K562 (cell line): ENCODE measurements at places on chromosomes 6 and 20. TPM values are rescaled to one million over a fixed set of nuclear protein-coding genes. Genes with fewer than 3 reads are reported as not detected.

The SYTL3 gene
- 0.11 and 0.35 TPM in 2 replicates for total RNA-seq

GRCh38 chr6:6747371-6747770 lies 158.9 kb downstream of the LY86 start:
- no peak overlapping the region for H3K4me3 ChIP-seq
- no peaks in the 10 kb centered on the region for H3K36me3 ChIP-seq
- no peak overlapping the region for H3K27ac ChIP-seq
- peaks cover 38% of the 10 kb centered on the region for H3K4me1 ChIP-seq
- no peaks in the 10 kb centered on the region for H3K27me3 ChIP-seq

The TCF21 gene
- total RNA-seq: not detected in 2 replicates

DNA sequence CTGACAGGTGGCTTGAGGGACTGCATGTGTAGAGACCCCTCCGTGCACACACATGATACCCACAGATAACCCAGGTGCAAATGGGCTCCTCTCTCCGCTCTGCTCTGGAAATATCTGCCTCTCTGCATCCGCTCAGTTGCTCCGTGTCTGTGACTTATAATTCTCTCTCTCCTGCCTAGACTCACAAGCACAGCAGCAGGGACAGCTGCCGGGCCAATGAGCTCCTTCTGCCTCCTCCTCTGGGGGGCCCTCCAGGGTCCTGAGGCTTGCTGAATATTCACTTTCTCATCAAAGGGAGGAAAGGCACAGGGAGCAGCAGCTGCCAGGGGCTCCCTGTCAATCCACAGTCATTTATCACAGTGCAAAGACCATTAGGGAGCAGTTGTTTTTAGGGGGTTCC lies 24.1 kb downstream of the LRFN2 start:
- no peak for DNase-seq
- H3K27me3 ChIP-seq: no peaks in the 10 kb centered on the region
- H3K4me3 ChIP-seq: no peak overlapping the region
- no peaks in the 10 kb centered on the region for H3K4me1 ChIP-seq
- no peak overlapping the region for H3K27ac ChIP-seq

- H3K27ac ChIP-seq: no peak overlapping the region
- H3K27me3 ChIP-seq: peaks cover 3% of the 10 kb centered on the region; the same call in 1 of the 3 replicates
- H3K36me3 ChIP-seq: no peaks in the 10 kb centered on the region
- no peak overlapping the region for H3K4me3 ChIP-seq
- H3K4me1 ChIP-seq: no peaks in the 10 kb centered on the region; the same call in 2 of the 3 replicates
Observed at GRCh38 chr6:11174242-11174611, 58.2 kb downstream of the NEDD9 start.

The CCN6 gene
- total RNA-seq: 0.47 TPM in 1 of 2 replicates, not detected in the other

DNA sequence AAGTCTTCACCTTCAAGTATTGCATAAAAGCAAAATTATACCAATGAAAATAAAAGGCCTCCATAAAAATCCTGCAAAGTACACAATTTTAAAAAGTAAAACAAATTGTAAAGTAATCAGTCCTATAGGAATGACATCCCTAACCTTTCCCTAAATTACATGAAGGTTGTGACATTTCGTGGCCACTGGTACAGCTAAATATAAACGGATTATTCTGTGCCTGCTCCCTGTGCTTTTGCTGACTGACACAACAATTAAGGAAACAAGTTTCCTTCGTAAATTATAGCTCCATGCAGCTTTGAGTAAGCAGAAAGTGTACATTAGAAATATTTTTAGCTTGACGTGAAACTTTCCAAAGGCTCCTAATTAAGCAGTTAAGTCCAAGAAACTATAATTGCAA lies 222.8 kb downstream of the KCNQ5 start:
- no peak overlapping the region for H3K4me3 ChIP-seq
- DNase-seq: no peak
- no peaks in the 10 kb centered on the region for H3K27me3 ChIP-seq
- no peaks in the 10 kb centered on the region for H3K4me1 ChIP-seq

- no peak overlapping the region for H3K27ac ChIP-seq
- H3K4me1 ChIP-seq: peaks cover 19% of the 10 kb centered on the region
- peak overlapping the region; percentile 73; the same call in 1 of the 2 replicates for H3K4me3 ChIP-seq
- DNase-seq: no peak
Observed at GRCh38 chr6:89350281-89350966, 2.1 kb downstream of the UBE2J1 start.

DNA sequence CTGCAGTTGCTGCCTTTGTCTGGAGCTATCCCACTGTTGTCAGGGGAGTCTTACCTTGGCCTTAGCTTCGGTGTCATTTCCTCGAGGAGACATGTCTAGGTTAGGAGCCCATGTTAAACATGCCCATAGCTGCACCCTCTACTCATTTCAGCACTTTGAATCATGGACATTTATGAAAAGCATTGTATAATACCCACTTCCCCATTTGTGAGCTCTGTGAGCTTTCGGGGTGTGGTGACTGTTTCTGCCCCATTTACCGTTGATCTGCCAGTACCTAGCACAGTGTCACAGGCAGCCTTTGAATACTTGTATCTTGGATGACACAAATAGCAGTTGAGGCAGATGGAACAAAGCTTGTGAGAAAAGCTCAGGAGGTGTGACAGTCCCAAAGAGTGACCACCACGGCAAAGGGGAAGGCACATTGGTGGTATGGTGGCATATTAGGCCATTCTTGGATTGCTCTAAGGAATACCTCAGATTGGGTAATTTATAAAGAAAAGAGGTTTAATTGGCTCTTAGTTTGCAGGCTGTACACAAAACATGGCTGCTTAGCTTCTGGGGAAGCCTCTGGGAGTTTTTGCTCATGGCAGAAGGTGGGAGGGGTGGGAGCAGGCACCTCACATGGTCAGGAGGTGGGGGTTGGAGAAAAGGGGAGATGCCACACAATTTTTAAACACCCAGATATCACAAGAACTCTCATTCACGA lies 42.0 kb downstream of the JARID2 start:
- no peaks in the 10 kb centered on the region for H3K27me3 ChIP-seq
- no peak overlapping the region for H3K27ac ChIP-seq
- H3K4me3 ChIP-seq: no peak overlapping the region
- peaks cover 25% of the 10 kb centered on the region; the same call in 2 of the 3 replicates for H3K4me1 ChIP-seq

DNA sequence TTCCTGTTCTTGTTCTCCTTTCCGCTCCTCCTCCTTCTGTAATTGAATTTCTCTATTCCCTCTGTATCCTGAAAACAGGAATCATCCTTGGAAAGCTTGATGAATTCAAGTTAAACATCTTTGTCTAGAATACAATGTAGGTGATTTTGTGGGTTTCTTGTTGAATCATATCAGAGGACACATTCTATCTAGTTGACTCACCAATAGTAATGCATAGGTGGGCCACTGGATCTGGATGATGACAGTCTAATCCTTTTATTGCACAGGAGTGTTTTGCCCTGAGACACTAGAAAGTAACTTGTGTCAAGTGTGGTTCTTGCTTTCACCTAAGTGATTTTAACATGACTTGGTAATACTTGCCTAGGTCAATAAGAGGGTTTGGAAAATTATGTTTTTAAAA lies 164.3 kb downstream of the RFPL4B start:
- H3K4me1 ChIP-seq: no peaks in the 10 kb centered on the region
- DNase-seq: no peak
- H3K36me3 ChIP-seq: no peaks in the 10 kb centered on the region
- no peak overlapping the region for H3K27ac ChIP-seq
- H3K27me3 ChIP-seq: no peaks in the 10 kb centered on the region

DNA sequence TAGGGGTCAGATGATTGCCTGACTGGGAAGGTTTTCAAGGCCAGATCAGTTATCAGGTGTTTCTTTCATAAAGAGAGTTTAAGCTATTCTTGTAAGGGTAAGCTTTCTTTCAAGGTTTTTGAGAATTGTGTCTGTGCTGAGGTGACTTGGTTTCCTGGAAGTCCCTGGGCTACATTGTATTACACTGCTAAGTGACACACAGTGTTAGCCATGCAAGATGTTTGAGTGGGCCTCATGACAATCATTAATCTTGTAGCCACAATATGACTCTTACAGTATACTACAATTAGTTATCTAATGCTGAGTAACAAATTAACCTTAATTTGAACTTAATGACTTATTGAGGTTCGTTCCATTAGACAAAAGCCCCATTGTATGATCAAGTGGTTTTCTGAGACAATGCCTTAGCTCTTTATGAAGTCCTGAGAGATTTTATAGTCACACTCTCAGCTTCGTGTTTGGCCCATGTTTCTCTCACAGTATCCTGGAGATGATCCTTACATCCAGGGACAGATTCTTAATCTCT lies 186.7 kb downstream of the RPS12 start:
- H3K4me3 ChIP-seq: no peak overlapping the region
- no peaks in the 10 kb centered on the region for H3K4me1 ChIP-seq
- H3K27me3 ChIP-seq: no peaks in the 10 kb centered on the region
- DNase-seq: no peak
- no peaks in the 10 kb centered on the region for H3K36me3 ChIP-seq

GRCh38 chr6:15800841-15801617 lies 138.2 kb upstream of the DTNBP1 start:
- no peak overlapping the region for H3K27ac ChIP-seq
- no peak overlapping the region for H3K4me3 ChIP-seq
- no peaks in the 10 kb centered on the region for H3K36me3 ChIP-seq
- DNase-seq: no peak

DNA sequence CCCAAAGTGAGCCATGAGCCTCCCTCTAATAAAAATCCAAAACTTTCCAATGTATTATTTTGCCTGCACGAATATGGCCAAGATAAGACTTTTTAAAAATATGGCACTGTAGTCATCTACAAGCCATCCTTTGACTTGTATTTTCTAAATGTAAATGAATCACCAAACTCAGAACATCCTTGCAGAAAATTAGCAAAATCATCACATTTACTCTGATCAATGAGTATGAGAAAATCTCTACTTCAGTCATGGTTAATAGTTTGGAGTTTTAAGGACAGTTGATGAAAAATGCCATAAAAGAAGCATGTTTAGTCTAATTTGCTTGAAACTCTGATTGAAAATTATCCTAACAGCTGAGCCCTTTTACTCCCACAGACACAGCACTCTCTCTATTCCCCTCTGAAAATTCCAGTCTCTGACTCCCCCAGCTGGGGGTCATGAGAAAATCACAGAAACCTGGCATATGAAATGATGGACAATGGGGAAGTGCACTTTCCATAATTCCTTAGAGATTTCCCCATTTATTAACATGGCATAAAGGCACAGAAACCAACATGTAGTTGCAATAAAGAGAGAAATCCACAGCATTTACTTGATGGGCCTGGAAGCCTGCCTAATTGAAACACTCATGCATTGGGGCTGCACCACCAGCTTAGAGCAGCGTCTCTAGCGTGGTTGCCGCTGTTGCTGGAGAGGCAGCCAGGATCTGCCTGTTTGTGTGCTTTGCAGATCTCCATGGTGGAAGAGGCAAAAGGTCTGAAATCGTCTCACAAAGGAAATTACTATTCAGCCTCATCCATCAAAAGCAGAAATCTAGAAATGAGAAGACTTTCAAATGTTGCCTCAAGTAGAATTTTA lies 214.0 kb downstream of the WDR27 start:
- H3K4me1 ChIP-seq: no peaks in the 10 kb centered on the region
- no peak for DNase-seq
- no peak overlapping the region for H3K27ac ChIP-seq

The HCRTR2 gene
- total RNA-seq: not detected in 2 replicates

GRCh38 chr6:157316871-157317814 lies 6.2 kb downstream of the TMEM242 start:
- H3K36me3 ChIP-seq: peaks cover 79% of the 10 kb centered on the region
- H3K27ac ChIP-seq: peak overlapping the region; percentile 64
- H3K4me3 ChIP-seq: no peak overlapping the region
- H3K27me3 ChIP-seq: no peaks in the 10 kb centered on the region

DNA sequence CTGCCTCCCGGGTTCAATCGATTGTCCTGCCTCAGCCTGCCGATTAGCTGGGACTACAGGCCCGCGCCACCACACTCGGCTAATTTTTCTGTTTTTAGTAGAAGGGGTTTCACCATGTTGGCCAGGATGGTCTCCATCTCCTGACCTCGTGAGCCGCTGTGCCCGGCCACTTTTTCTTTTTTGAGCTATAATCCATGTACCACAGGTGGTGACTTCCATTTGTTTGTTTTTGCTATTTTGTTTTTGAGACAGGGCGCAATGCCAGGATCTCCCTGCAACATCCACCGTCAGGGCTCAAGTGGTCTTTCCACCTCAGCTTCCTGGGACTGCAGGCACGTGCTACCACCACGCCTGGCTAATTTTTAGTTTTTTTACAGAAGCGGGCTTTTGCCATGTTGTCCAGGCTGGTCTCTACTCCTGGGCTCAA lies 8.5 kb downstream of the HSPA1B start:
- peak overlapping the region; percentile 85 for H3K4me3 ChIP-seq
- no peak for DNase-seq

DNA sequence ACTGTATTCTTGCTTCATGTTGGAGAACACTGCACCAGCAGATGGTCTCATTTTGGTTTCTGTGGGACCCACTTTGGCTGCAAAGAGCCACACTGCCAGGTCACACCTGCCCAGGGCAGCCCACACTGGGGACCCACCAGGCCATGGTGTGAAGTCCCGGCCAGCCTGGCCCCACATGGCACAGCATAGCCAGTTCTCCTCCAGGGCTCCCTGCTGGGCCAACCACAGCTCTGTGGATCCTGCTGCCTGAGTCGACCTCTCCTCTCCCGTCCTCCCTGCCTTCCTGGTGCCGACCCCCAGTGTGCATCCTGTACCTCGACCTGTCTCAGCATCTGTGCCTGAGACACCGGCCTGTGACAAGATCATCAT lies 3.0 kb downstream of the ARFRP1 start:
- no peak overlapping the region for H3K4me3 ChIP-seq
- H3K4me1 ChIP-seq: peaks cover 81% of the 10 kb centered on the region
- H3K27me3 ChIP-seq: no peaks in the 10 kb centered on the region
- H3K36me3 ChIP-seq: peaks cover 49% of the 10 kb centered on the region

GRCh38 chr20:23636908-23637281 lies 860 bp downstream of the CST3 start:
- H3K4me3 ChIP-seq: peak overlapping the region; percentile 74
- DNase-seq: no peak
- peak overlapping the region; percentile 92 for H3K27ac ChIP-seq
- H3K36me3 ChIP-seq: peaks cover 18% of the 10 kb centered on the region; the same call in 1 of the 3 replicates
- peaks cover 6% of the 10 kb centered on the region; the same call in 2 of the 3 replicates for H3K4me1 ChIP-seq
- H3K27me3 ChIP-seq: no peaks in the 10 kb centered on the region

DNA sequence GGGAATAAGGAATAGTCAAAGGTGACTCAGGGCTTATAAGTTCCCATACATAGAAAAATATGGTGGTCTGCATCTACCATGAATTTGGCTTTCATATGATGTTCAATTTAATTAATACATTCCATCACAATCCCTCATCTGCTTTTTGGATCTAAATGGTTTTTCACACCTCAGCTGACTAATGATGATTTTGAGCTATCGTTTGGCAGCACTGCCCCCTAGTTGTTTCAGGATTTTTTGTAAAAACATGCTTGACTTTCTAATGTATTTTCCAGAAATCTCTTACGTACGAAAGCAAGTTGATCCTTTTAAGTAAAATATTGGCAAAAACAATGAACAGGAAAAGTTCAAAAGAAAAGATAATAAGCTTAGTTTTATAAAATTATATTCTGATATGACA lies 408.6 kb upstream of the ADGRB3 start:
- no peak overlapping the region for H3K4me3 ChIP-seq
- no peak for DNase-seq
- H3K27ac ChIP-seq: no peak overlapping the region
- no peaks in the 10 kb centered on the region for H3K36me3 ChIP-seq

DNA sequence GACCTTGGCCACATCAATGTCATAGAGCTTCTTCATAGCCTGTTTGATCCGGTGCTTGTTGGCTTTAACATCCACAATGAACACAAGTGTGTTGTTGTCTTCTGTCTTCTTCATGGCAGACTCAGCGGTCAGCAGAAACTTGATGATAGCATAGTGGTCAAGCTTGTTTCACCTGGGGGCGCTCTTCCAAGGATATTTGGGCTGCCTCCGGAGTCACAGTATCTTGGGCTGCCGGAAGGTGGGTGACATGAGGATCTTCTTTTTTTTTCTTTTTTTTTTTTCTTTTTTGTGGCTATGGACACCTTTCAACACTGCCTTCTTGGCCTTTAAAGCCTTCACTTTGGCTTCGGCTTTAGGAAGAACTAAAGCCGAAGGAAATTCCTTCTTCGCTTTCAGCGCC lies 244.6 kb downstream of the GJA1 start:
- H3K36me3 ChIP-seq: no peaks in the 10 kb centered on the region
- no peak overlapping the region for H3K27ac ChIP-seq
- peaks cover 4% of the 10 kb centered on the region; the same call in 1 of the 2 replicates for H3K4me1 ChIP-seq
- DNase-seq: no peak
- H3K4me3 ChIP-seq: no peak overlapping the region
